ENCODE measurements at places on chromosomes 2 and 18. TPM values are rescaled to one million over a fixed set of nuclear protein-coding genes. Genes with fewer than 3 reads are reported as not detected.

ROCK1 gene
- 26.3 TPM for total RNA-seq

BOLA3 gene
- 21.0 TPM for total RNA-seq

ABHD1 gene
- total RNA-seq = not detected

STK36 gene
- total RNA-seq = 15.4 TPM

CREG2 gene
- 0.14 TPM for total RNA-seq

REG1B gene
- not detected for total RNA-seq

MDH1B gene
- total RNA-seq = 1.4 TPM

RPRM gene
- total RNA-seq = not detected

DNAJC5G gene
- not detected for total RNA-seq

CCDC138 gene
- 2.8 TPM for total RNA-seq

SRD5A2 gene
- total RNA-seq = not detected

TFCP2L1 gene
- total RNA-seq = not detected

CYB5A gene
- total RNA-seq = 154 TPM

UGT1A4 gene
- total RNA-seq = not detected

UGT1A3 gene
- not detected for total RNA-seq

CYP1B1 gene
- 23.0 TPM for total RNA-seq

GAREM1 gene
- total RNA-seq = 4.1 TPM

EFHD1 gene
- not detected for total RNA-seq

ANKRD29 gene
- 7.3 TPM for total RNA-seq

CCDC74A gene
- total RNA-seq = 11.5 TPM

TEX44 gene
- not detected for total RNA-seq

FHOD3 gene
- total RNA-seq = 16.9 TPM

PKDCC gene
- total RNA-seq = 68.1 TPM

FLACC1 gene
- total RNA-seq = 0.74 TPM

SCN2A gene
- total RNA-seq = 0.43 TPM

ELOA2 gene
- not detected for total RNA-seq

GALNT3 gene
- total RNA-seq = 0.71 TPM

UGT1A8 gene
- 0.71 TPM for total RNA-seq

C1QL2 gene
- not detected for total RNA-seq

PAIP2B gene
- 0.85 TPM for total RNA-seq

SCG2 gene
- 3.3 TPM for total RNA-seq

CYP27C1 gene
- total RNA-seq = 0.18 TPM

APCDD1 gene
- 0.09 TPM for total RNA-seq

CRACDL gene
- total RNA-seq = not detected

MALL gene
- 2.6 TPM for total RNA-seq

ABCG5 gene
- total RNA-seq = not detected

Data from smooth muscle cell of bladder (primary cell).